ENCODE measurements at places on chromosomes 12 and 14. TPM values are rescaled to one million over a fixed set of nuclear protein-coding genes. Genes with fewer than 3 reads are reported as not detected.

Gene SAMD15
- 0.22 TPM for polyA plus RNA-seq

Gene AICDA
- polyA plus RNA-seq: 0.30 TPM

Gene OTX2
- not detected for polyA plus RNA-seq

Gene DACT1
- 23.3 TPM for polyA plus RNA-seq

GRCh38 chr14:88559852-88560251, 3.0 kb upstream of the ZC3H14 start:
- DNase-seq: no peak

- DNase-seq: no peak
Measured at GRCh38 chr14:99674064-99674650, 9.9 kb upstream of the CYP46A1 start.

DNA sequence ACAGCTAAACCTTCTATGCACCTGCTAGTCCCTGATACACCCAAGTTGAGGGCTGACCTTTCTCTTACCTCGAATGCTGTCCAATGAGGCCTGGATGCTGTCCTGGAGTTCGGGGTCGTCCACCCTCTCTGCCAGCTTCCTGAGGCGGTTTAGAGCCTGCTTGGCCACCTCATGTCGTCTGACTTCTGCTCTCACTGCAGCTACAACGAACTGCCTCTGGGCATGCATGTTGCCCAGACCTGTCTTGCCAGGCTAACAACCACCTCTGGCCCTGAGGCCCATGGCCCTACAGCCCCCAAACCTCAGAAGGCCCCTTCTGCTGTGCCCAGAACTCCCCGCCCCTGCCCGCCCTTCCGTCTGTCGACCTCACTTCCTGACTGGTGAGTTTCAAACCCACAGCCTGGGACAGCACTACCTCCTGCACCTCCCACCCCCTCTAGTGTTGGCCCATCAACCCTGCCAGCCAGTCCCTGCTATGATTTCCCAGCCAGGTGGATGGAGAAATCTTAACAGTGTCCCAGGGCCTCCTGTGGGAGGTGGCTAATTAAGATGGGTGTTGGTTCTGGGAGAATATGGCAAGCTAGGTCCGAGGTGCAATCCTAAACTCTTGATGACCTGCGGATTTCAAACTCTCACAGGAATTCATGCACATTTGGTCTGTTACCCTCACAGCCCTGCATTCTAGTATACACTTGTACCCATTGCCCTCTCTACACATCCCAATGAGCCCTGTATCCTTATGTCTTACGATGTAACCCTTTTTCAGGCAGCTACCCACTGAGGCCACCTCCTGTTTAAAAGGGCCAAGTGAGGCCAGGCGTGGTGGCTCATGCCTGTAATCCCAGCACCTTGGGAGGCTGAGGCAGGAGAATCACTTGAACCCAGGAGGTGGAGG, 2.7 kb upstream of the TSPAN31 start:
- no peak for DNase-seq

DNA sequence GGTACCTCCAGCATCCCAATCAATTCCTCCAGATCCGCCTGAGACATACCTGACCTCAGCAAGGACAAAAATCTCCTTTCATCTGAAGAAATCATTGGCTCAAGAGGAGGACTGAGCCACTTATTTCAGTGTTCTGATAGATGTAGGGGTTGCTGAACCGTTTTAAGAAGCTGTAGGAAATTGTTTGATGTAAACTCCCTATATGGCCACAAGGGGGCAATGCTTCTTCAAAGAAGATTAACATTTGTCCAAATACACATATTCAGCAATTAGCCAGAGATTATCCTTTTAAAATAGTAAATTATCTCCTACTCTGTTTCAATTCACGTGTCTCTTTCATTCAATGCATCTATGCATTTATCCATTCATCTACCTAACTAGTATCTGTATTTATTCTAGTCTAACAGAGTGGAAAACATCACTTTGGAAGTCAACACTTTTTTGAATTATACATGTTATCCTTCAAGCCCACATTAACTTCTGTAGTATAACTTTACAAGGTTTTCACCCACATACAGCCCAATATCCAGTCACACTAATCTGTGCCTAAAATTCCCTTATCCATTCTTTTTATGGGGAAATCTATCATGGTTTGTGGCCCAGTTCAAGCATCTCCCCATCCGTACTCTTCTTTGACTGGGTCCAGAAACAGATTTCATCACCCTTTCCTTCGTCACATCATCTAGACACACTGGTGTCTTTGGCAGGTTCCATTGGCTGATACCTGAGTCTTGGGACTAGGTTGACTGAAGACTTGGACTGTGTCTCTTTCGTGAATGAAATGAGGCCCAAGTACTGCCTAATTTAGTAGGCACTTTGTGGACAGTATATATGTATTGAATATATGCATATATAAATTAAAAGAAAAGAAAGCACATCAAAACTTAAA, 411.0 kb upstream of the OR4E1 start:
- DNase-seq: peak; percentile 32

- DNase-seq: no peak
Measured at GRCh38 chr14:36518031-36518585, 1.9 kb downstream of the NKX2-1 start.

Gene KLHL33
- polyA plus RNA-seq: 1.1 TPM

DNA sequence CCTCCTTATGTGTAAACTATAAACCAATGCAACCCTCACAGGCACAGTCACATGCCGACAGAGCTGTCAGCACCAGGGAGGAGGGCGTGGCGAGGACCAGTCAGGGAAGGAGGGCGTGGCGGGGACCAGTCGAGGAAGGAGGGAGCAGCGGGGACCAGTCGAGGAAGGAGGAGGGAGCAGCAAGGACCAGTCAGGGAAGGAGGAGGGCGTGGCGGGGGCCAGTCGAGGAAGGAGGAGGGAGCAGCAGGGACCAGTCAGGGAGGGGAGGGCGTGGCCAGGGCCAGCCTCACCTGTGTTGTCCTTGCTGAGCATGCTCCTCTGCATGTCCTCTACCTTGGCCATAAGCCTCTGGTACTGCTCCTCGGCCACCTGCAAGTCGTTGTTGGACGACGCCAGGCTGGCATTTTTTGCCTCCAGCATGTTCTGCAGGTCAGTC, 24.2 kb downstream of the GOLGA3 start:
- DNase-seq: no peak

DNA sequence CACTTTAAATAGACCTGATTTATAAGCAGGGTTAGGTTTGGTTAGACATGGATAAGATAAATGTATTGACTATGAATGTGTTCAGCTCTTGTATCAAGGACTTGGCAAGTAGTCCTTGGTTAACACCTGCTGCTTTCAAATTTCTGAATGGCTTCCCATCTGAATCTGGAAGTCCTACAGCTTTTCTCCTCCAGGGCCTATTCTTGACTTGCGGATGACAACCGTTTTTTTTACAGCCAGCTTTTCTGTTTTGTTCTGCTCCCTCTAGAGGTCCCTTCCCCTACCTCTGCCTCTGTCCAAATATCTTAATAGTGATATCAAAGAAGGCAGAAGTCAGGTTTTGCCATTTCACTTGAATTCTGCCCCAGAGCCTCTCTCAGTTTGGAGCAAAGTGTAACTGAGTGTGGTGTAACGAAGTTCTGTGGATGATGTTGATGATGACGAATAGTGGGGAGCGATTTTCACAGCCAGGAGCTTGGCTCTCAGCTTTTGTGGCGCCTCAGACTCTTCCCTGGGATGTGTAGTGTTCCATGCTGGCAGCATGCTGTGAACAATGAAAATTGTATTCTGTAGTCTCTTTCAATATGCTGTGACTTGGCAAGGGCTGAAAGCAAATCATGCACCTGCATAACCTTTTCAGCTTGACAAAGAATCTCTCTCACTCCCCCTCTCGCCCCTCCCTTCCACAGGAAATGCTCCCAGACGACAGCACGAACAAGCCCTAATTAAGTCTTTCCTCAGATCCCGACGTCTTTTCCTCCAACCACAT, 5.0 kb upstream of the SLC4A8 start:
- DNase-seq: no peak
